AG04450 (cell line): ENCODE measurements at places on chromosomes 2 and 18. TPM values are rescaled to one million over a fixed set of nuclear protein-coding genes. Genes with fewer than 3 reads are reported as not detected.

DNA sequence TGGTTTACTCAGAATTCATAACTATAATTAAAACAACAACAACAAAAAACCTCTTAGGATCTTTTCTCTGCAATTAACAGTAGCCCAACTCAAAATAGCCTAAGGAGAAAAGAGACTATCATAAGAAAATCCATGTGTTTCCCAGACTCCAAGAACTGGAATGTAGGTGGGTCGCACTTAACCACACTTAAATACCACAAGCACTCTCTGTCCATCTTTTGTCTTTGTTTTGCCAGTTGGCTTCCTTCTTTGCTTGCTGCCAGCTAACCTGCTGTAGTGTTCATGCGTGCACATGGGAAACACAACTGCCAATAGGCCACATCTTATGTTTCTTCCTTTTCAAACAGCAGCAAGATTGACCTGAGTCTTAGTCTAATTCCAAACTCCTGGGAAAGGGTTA is 24.1 kb upstream of the ACVR1 start:
- DNase-seq, result no peak

DNA sequence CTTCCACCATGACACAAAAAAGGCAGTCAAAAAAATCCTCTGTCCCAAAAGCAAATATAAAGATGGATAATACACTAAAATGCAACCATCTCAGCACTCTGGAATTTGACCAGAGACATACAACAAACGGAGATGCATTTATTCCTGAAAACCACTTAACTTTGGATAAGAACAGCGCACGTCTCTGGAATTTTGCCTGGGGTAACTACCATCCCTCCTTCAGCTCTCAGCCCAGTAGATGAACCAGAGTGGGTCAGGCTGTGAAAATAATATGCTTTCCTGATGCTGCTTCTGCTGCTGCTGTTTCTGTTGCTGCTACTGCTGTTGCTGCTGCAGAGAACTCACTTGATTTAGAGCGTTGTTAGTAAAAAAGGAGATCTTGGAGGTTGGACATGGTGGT is 133.8 kb upstream of the ACVR2A start:
- no peak for DNase-seq

The HOXD12 gene
- polyA plus RNA-seq, result not detected in 2 replicates

The DNPEP gene
- 41.5 and 71.2 TPM in 2 replicates for polyA plus RNA-seq

DNA sequence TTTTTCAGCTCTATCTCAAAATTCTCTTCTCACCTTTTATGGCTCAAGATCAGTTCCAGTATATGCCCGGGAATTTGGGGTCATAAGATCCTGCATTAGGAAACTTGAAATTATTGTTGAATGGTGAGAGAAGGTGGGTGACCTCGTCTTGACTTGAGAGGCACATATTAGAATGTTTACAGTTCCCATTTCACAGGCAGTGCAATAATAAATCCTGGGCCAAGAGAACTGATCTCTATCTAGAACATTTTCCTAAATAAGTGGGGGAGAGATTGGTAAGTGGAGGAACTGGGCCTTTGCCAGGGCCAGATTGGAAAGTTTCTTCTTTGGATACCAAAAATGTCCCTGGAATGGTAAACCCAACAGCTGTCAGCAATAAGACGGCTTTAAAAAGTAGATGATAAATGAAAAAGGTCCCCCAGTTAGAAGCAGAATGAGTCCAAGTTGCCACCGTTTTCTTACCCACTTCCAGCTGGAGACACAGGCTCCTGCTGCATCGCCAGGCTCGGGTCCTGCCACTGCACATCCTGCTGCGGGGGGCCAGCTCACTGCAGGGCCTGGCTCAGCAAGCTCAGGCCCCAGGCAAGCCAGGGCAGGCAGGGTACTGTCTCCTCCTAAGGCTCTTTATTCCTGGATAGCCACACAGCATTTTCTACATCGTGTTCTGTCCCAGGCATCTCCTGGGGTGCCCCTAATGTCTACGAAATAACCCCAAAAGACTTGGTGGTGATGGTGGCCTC is 126.4 kb upstream of the EPAS1 start:
- no peak for DNase-seq

- no peak for DNase-seq
Observed at GRCh38 chr18:63119647-63120046, 199.9 kb downstream of the BCL2 start.

GRCh38 chr18:49894517-49895226 is 81.3 kb upstream of the ACAA2 start:
- DNase-seq, result no peak

The TMEM37 gene
- 0.98 and 1.2 TPM in 2 replicates for polyA plus RNA-seq
